CD4-positive, alpha-beta T cell treated with Interleukin-4 for 4 hours (primary cell): ENCODE measurements at places on chromosomes 5 and 9.

- no peak for DNase-seq
These were observed 24.2 kb downstream of the PPARGC1B start for GRCh38 chr5:149754172-149754880.

- no peak for DNase-seq
These were observed 1951.4 kb upstream of the WWC1 start for GRCh38 chr5:166340039-166340438.

DNA sequence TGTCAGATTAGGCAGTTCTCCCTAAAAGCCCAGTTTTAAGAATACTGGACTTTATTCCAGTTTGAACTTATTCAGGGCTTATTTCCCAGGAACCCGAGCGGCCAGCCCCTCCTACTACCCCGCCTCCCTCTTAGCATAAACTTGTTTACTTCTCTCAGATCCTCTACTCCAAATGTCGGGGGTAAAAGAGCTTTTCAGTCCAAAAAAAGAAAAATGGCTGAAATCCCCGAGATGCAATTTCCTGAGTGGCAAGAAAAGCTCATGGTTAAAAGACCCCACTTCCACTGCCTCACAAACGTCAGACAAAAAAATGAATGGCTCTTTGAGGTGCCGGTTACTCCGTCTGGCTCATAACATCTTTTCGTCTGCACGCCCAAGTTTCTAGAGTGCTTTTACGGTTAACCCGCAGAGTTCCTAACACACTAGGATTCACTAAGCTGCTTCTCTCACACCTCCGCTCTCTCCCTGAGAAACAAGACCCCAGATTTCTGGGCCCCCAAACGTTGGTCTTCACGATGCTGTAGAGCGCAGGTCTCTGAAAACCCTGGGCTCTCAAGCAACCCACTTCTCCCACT, 402 bp downstream of the BRD8 start:
- peak; percentile 36 for DNase-seq

GRCh38 chr5:87313216-87313615, 45.5 kb downstream of the RASA1 start:
- no peak for DNase-seq

- no peak for DNase-seq
These were observed 70.4 kb upstream of the DAB2 start for GRCh38 chr5:39495227-39495626.

GRCh38 chr5:71011194-71011792, 13.8 kb downstream of the NAIP start:
- DNase-seq = no peak

DNA sequence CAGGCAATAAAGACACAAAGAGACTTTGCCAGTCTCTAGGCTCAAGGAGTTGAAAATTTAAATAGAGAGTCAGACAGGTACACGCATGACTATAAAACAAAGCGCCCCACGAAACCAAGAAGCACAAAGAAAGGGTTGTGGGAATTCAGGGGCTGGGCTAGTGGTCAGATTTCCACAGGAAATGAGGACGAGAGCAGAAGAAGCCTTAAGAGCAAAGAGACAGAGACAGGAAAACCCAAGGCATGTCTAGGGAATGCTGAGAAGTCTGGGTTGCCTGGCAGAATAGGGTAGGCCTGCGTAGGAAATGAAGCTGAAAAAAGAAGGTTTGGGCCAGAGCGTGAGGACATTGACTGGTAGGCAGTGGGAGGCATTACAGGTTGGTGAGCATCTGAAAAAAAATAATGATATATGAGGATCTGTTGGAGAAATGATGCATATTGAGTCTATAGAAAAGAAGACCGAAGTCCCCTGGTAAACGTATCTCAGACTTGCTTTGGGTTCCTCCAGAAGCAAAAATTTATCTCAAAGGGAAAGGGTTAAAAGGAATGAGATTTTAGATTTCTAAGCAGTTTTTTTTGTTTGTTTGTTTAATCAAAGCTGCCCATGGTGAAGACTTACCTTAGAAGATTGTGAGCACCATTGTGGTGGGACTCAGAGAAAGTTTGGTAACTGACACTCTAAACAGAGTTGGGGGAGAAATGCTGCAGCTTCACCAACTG, 51.8 kb downstream of the SLC1A3 start:
- DNase-seq = no peak
